ENCODE measurements at places on chromosomes 16 and 17. TPM values are rescaled to one million over a fixed set of nuclear protein-coding genes. Genes with fewer than 3 reads are reported as not detected.

YBX2 gene
- polyA plus RNA-seq: 3.4 TPM

SCGB1C2 gene
- 2.1 TPM for polyA plus RNA-seq

MTSS2 gene
- polyA plus RNA-seq: 37.9 TPM

GP2 gene
- polyA plus RNA-seq: 3.3 TPM

KRT16 gene
- polyA plus RNA-seq: 0.09 TPM

RRAD gene
- polyA plus RNA-seq: 3.9 TPM

CACNA1H gene
- polyA plus RNA-seq: 18.5 TPM

EPX gene
- 0.80 TPM for polyA plus RNA-seq

ZC3H7A gene
- 81.8 TPM for polyA plus RNA-seq

C16orf92 gene
- not detected for polyA plus RNA-seq

TVP23A gene
- polyA plus RNA-seq: 4.1 TPM

TBC1D3 gene
- not detected for polyA plus RNA-seq

GRCh38 chr17:67982686-67983382, 13.4 kb downstream of the C17orf58 start:
- no peak for DNase-seq

DNA sequence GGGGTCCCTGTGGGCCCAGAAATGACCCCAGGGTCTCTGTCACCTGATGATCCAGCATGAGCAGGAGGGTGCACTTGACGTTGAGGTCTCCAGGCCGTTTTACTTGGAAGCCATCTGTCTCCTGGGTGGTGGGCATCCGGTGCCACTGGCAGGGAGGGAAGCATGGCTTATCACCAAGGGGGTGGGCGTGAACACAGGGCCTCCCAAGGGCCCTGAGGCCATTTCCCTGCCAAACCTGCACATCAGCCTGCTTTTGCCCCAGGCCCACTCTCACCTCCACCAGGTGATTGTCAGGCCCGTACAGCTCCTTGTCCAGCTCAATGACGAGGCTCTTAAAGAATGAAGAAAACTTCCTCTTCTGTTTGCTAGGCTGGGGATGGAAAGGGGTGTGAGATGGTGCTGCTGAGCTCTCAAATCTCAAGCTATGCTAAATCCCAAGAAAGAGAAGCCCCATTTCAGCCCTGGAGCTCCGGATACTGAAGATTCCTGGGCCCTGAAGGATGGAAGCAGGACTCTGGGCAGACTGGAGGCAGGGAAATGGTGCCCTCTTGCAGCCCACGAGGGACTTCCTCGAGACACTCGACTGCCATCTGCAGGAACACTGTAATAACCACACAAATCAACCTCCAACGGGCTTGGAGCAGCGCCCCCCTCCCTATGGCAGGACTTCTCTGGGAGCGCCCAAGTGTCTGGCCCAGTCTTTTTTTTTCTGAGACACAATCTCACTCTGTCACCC, 7.1 kb upstream of the FTSJ3 start:
- DNase-seq: no peak

GRCh38 chr16:13324851-13325250, 423.5 kb downstream of the SHISA9 start:
- DNase-seq: no peak

DNA sequence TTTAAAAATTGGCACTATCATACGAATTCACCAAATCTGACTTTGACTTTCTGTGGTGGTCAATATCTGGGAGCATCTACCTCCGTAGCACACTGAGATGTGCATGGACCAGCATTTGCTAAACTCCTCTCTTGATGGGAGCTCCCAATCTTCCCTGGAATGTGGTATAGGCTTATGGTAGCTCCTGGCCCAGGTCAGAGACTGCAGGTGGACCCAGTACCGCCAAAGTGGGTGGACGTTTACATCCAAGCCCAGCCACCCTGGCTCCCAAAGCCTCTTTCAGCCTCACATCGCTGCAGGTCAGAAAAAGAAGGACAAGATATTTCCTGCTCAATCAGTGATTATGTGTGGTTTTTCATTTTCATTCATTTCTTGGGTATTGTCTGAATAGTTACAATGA, 43.1 kb upstream of the NKD1 start:
- no peak for DNase-seq

DNA sequence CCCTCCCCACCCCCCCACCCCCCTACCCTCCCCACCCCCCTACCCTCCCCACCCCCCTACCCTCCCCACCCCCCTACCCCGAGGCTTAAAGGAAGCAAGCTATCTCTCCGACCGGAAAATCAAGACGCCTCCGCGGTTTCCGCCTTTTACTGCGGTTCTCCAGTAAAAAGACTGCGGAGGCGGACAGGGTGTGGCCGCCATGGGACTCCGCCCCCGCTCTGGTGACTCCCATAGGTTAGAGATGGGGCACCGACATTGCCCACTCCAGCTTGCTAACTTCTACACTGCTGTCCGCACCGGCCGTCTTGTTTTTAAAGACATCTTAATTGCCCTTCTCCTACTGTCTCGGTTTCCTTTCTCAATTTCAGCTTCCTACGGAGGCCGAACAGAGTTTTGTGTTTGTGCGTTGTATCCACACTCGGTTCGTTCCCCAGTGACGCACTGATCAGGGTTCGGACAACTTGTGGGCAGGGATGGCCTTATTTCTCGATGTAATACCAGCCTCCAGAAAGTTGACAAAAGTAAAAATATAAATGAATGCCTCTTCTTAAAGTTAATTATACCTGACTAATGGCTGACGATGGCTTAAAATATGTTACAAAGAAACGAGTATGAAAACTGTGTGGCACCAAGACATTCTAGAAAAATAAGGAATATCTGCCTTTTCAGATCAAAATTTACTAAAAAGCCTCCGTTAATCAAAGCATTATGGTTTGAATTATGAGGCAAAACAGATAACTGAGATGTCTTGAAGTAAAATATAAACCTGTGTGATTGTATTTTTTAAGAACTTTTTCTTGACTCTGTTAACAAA, 1.1 kb upstream of the ZNF200 start:
- no peak for DNase-seq

DNA sequence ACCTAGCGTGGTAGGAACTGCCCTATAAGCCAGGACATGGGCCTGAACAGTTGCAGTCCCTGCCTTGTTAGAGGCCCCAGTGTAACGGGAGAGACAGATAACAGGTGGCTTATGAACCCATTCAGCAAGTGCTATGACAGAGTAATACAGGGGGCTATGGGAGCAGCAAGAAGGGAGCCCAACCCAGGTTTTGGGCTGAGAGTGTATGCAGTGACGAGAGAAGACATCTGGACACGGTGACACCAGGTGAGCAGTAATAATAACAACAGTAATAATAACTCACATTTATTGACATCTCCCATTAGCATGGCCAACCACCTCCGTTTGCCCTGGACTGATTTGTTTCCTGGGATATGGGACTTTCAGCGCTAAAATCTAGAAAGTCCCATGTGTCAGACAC, 100.8 kb downstream of the IRX5 start:
- DNase-seq: no peak

DNA sequence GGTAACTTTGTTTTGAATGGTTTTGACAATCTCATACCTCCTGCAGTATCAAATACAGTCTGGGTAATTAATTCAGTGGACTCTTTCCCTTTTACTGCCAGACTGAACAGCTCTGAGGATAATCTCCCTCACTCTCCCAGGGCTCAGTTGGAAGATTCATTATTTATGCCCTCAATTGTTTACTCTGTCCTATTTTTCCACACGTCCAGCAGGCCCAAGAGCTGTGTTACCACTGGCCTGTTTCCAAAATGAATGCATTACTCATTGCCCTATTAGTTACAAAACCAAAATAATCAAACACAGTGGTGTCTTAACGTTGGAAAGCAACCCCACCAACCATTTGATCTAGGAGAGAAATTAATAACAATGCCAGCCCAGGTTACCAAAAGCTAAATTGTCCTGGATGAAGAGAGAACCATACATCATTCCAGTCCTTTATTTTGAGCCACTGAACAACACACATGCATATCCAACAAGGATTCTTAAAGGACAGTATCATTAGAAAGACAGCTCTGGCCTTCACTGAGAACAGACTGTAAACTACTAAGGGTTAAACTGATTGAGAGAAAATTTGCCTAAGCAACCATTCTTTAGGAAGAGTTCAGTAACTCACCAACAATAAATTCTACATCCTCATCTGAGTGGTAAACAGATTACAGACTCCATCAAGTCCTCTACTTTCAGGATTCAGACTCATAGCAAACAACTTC, 34.5 kb downstream of the FAM222B start:
- DNase-seq: no peak

GRCh38 chr16:56800355-56800754, 64.7 kb upstream of the SLC12A3 start:
- no peak for DNase-seq

DNA sequence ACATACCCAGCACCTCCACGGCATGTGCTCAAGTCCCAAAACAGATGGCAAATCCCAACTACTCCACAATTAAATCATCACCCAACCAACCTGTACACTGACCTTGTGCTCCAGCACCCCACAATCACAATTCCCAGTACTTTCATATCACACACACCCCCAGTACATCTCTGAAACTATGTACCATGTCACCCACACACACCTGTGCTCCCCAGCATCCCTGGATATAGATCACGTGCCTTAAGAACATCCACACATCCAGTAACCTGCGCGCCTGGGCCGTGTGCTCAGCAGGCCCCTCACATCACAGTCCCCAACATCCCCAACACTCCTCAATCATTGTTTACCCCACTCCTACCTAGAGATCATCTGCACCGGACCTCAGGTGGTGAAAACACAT, 2.1 kb downstream of the NLGN2 start:
- DNase-seq: no peak

- DNase-seq: no peak
Observed at GRCh38 chr17:28926786-28927185, 23.9 kb upstream of the DHRS13 start.

- no peak for DNase-seq
Observed at GRCh38 chr17:8623591-8623990, 6.9 kb downstream of the MYH10 start.

- DNase-seq: no peak
Observed at GRCh38 chr17:77400445-77400870, 259.7 kb downstream of the SEC14L1 start.

GRCh38 chr16:12611916-12612597, 191.6 kb downstream of the CPPED1 start:
- DNase-seq: no peak

- no peak for DNase-seq
Observed at GRCh38 chr17:29158488-29159275, 21.5 kb downstream of the MYO18A start.

DNA sequence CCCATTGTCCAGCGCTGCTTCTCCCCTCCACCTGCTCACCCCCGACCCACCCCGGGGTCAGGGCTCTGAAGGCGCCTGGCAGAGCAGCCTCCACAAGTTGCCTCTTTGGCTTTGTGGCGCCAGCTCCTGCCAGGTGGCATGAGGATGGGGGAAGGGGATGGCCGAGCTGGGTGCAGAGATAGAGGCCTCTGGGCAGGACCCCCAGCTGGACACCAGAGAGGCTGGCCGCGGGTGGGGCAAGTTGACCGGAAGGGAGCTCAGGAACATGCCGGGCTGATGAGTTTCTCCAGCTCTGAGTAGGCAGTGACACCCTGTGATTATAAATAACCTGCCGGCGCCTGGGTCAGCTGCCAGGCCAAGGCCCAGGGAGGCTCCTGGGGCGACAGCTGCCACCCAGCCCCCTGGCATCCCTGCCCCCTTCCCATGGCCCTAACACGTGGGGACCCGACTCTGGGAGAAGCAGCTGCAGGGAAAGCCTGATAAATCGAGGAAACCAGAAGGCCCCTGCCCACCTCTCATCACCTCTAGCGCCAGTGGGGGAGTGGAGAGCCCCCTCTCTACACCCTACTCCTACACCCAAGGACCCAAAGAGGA, 729 bp downstream of the P2RX5 start:
- DNase-seq: no peak

DNA sequence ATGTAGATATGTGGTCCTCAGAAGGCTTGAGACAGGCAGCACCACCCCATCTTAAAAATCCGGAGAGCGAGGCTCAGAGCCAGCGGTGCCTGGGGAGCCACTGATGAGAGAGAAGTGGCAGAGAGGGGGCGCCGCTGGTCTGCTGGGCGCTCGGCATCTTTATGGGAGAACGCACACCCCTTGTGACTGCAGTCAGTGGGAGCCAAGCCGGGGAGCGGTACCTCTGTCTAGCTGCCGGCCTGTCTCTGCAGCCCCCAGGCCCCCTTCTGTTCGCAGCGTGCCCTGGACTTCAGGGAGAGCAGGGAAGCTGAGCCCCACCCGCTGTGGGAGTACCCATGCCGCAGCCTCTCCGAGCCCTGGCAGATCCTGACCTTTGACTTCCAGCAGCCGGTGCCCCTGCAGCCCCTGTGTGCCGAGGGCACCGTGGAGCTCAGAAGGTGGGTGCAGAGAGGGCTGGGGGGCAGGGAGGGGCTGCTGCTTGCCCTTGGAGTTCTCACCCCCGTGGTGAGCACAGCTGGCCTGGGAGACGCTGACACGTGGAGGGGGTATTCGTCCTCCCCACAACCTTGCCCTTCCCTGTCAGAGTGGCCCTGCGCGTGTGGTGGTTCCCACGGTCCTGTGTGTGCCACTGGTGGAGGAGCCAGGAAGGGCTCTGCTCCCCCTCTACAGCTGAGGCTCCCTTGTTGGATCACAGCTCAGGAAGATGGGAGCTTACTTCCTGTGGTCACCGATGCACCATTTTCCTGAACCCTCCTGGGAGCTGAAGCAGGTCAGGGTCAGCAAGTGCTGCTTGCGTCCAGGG, 44.8 kb downstream of the PRMT7 start:
- no peak for DNase-seq

DNA sequence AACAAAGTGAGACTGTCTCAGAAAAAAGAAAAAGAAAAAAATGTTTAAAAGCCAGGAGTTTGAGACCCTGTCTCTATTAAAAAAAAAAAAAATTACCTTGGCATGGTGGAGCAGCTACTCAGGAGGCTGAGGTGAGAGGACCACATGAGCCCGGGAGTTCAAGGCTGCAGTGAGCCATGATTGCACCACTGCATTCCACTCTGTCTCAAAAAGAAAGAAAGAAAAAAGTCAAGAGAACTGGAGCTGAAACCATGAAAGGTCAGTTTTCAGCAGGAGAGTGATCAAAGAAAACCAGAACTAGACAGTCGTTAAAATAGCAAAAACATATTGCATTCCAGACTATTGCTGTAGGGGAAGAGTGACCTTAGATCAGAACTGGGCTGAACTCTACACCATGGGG, 8.8 kb downstream of the QPRT start:
- no peak for DNase-seq

DNA sequence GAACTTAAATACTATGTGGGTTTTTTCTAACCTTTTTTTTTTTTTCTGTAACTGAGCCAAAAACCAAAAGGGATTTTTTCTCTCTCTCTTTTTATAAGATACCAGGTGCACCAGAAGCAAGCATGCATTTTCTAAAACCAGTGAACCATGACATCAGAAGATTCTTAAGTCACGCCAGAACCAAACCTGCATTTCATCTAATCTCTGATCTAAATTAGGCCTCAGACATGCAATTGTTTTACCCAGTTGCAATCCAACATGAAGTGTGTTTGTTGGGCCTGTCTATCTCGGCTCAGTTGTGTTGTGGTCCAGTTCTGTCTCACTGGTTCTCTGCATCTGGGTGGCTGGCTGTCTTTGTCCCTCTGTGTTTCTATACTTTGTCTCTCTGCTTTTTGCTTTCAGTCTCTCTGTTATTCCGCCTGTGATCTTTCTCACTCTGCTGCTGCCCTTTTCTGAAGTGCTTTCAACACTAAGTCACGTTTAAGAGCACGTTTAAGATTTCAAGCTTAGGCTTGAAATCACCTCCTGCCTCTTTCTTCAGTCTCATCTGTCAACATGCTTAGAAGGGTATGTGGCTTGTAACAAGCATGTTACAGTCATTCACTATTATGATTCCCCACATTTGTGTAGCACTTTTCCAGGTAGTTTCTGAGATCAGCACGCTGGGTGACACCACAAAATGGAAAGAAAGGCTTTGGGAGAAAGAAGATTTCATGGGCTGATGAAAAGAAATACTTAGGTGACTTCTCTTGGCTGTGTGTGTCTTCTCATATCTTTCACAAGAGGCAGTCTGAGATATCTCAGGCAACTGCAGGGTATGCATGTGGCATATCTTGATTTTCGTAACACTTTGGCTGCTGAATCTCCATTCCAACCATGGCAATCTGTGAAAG, 488.9 kb downstream of the SHISA9 start:
- no peak for DNase-seq
